Smooth muscle cell of trachea (primary cell): ENCODE measurements at places on chromosomes 3 and 15. TPM values are rescaled to one million over a fixed set of nuclear protein-coding genes. Genes with fewer than 3 reads are reported as not detected.

The MYO5C gene
- total RNA-seq, result under 0.01 and 0.58 TPM in 2 replicates

The CHRFAM7A gene
- under 0.01 and 0.17 TPM in 2 replicates for total RNA-seq

The CYP11A1 gene
- 0.83 and 1.0 TPM in 2 replicates for total RNA-seq

The ARHGEF26 gene
- total RNA-seq, result 0.99 and 1.6 TPM in 2 replicates

The RSRC1 gene
- total RNA-seq, result 36.4 and 48.7 TPM in 2 replicates

The LRRC15 gene
- 0.73 and 1.7 TPM in 2 replicates for total RNA-seq

The ACAD11 gene
- 53.1 and 56.1 TPM in 2 replicates for total RNA-seq

The NRG4 gene
- 0.15 TPM in 1 of 2 replicates, not detected in the other for total RNA-seq

The USP3 gene
- total RNA-seq, result 40.4 and 52.4 TPM in 2 replicates

The IL20RB gene
- 2.6 and 6.9 TPM in 2 replicates for total RNA-seq
